Progenitor cell of endocrine pancreas (in vitro differentiated cells): ENCODE measurements at places on chromosomes 6 and 20. TPM values are rescaled to one million over a fixed set of nuclear protein-coding genes. Genes with fewer than 3 reads are reported as not detected.

- no peak for DNase-seq
- peak overlapping the region; percentile 90 for H3K27ac ChIP-seq
- peak overlapping the region; percentile 100 for H3K4me3 ChIP-seq
- peaks cover 41% of the 10 kb centered on the region for H3K4me1 ChIP-seq
- H3K27me3 ChIP-seq = no peaks in the 10 kb centered on the region
These were observed 4.2 kb downstream of the SRSF3 start for GRCh38 chr6:36598326-36598725.

DNA sequence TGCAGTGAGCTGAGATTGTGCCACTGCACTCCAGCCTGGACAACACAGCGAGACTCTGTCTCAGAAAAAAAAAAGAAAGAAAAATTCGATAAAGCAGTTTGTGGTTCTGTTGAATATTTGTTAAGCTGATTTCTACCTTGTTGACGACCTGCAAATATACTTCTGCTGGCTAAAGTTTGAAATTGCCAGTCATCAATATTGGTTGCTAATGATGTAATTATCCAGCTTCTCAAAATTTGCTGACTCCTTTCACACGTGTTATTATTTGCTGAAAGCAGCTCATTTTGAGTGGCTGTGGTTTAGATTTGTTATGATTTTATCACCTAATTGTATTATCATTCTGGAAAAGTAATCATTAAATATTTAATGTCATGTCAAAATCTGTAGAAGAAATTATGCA, 774.3 kb downstream of the QKI start:
- H3K36me3 ChIP-seq = no peaks in the 10 kb centered on the region
- H3K27ac ChIP-seq = no peak overlapping the region
- no peaks in the 10 kb centered on the region for H3K27me3 ChIP-seq
- no peak overlapping the region for H3K4me3 ChIP-seq
- peaks cover 12% of the 10 kb centered on the region for H3K4me1 ChIP-seq
- no peak for DNase-seq

DNA sequence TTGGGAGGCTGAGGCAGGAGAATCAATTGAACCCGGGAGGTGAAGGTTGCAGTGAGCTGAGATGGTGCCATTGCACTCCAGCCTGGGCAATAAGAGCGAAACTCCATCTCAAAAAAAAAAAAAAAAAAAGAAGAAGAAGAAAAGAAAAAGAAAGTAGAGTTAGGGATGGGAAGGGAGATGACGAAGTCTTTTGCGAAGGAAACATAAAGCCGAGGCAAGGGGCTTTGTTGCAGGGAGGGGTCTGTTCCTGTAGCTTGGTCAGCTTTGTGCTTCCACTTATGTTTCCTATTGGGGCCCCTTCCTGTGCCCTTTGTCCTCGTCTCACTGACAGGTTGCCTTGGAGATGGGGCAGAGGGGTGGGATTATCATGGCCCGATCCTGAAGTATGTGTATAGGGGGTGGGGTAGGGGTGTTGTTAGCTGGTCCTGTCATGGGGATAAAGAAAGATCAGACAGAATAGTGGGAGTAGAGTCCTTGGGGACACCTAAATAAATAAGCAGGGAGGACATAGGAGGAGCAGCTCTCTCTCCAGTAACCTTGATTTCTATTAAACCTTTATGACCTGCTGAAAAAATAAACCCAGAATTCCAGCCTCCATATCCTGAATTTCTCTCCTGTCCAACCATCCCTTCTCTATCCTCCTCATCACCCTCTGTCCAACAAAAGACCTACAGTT, 1.1 kb upstream of the CLIC1 start:
- DNase-seq = no peak
- peaks cover 10% of the 10 kb centered on the region for H3K36me3 ChIP-seq
- H3K27me3 ChIP-seq = no peaks in the 10 kb centered on the region
- H3K27ac ChIP-seq = peak overlapping the region; percentile 98

DNA sequence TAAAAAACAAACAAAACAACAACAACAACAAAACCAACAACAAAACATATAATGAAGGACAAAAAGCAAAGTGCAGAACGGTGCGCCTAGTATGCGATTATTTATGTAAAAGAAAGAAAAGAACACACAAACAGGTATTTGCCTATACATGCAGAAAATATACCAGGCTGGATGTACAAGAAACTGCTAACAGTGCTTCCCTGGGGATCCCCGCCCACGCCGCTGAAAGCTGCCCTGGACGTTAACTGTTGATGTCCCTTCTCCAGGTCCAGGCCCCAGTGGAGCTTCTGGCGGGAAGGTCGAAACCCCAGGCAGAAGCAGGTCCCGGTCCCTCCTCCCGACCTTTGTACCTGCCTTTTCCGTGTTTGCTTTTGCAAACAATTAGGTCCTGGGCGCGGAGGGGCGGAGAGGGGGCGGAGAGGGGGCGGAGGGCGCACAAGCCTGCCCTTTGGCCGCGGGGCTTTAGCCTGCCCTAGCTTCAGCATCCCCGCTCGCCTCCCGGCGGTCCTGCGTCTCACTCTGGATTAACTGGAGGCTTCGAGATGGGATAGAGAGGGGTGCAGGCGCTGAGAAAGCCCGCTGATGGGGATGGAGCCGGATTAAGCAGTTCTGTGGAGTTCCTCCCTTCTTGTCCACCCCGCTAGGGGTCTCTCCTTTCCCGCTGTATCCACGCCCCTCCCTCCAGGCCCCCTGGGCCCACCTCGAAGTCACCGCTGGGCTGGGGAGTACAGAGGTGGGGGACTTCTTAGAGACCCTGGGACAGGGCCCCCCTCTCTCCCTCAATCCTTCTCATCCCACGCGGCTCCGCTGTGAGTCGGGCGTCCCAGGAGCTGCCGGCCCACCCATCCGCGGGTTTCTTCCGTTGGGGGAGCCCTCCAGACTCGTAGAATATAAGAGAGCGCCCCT, 8.2 kb upstream of the AHCY start:
- no peaks in the 10 kb centered on the region for H3K36me3 ChIP-seq
- peaks cover 23% of the 10 kb centered on the region for H3K4me1 ChIP-seq
- H3K4me3 ChIP-seq = peak overlapping the region; percentile 56
- H3K27ac ChIP-seq = peak overlapping the region; percentile 81

- peaks cover 17% of the 10 kb centered on the region for H3K27me3 ChIP-seq
- H3K4me3 ChIP-seq = no peak overlapping the region
- no peaks in the 10 kb centered on the region for H3K4me1 ChIP-seq
- no peaks in the 10 kb centered on the region for H3K36me3 ChIP-seq
- DNase-seq = no peak
These were observed 96.2 kb downstream of the THBS2 start for GRCh38 chr6:169157197-169158148.

GRCh38 chr6:31545291-31545690, 1.1 kb downstream of the ATP6V1G2 start:
- no peak for DNase-seq
- no peak overlapping the region for H3K27ac ChIP-seq
- peaks cover 9% of the 10 kb centered on the region for H3K36me3 ChIP-seq
- no peaks in the 10 kb centered on the region for H3K27me3 ChIP-seq
- H3K4me1 ChIP-seq = peaks cover 26% of the 10 kb centered on the region
- H3K4me3 ChIP-seq = no peak overlapping the region

GRCh38 chr6:6515691-6516607, 72.6 kb upstream of the LY86 start:
- H3K36me3 ChIP-seq = no peaks in the 10 kb centered on the region
- no peaks in the 10 kb centered on the region for H3K4me1 ChIP-seq
- H3K27me3 ChIP-seq = peaks cover 23% of the 10 kb centered on the region

- H3K27me3 ChIP-seq = peaks cover 2% of the 10 kb centered on the region
- no peak overlapping the region for H3K4me3 ChIP-seq
- H3K27ac ChIP-seq = no peak overlapping the region
- H3K36me3 ChIP-seq = no peaks in the 10 kb centered on the region
- DNase-seq = no peak
These were observed 53.0 kb downstream of the FARS2 start for GRCh38 chr6:5314191-5314865.

DNA sequence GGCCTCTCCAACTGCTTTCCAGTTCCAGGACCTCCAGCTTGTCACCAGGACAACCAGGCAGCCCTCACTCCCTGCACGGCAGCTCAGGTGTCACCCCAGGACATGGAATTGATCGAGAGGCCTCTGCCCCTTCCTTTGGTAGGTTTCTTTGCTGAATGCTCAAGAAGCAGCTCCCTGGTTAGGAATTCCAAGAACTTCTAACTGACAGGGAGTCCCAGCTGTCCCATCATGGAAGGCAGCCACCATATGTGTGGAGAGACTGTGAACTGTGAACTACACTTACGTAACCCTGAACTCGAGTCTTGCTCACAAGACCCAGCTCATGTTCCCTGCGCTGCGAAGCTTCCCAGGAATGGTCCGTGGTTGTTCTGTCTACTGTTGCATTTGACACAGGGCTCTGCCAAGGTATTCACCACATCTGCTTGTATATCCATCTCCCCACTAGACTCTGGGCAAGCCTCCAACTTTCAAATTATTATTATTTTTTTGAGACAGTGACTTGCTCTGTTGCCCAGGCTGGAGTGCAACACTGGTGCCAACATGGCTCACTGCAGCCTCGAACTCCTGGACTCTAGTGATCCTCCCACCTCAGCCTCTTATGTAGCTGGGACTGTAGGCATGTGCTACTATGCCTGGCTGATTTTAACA, 35.7 kb downstream of the MGME1 start:
- H3K36me3 ChIP-seq = peaks cover 2% of the 10 kb centered on the region
- H3K27ac ChIP-seq = peak overlapping the region; percentile 37
- H3K4me1 ChIP-seq = peaks cover 46% of the 10 kb centered on the region
- H3K4me3 ChIP-seq = no peak overlapping the region

- no peak overlapping the region for H3K4me3 ChIP-seq
- H3K36me3 ChIP-seq = no peaks in the 10 kb centered on the region
- H3K27me3 ChIP-seq = no peaks in the 10 kb centered on the region
- H3K27ac ChIP-seq = no peak overlapping the region
- no peak for DNase-seq
These were observed 150.7 kb upstream of the SGK1 start for GRCh38 chr6:134468633-134469032.

DNA sequence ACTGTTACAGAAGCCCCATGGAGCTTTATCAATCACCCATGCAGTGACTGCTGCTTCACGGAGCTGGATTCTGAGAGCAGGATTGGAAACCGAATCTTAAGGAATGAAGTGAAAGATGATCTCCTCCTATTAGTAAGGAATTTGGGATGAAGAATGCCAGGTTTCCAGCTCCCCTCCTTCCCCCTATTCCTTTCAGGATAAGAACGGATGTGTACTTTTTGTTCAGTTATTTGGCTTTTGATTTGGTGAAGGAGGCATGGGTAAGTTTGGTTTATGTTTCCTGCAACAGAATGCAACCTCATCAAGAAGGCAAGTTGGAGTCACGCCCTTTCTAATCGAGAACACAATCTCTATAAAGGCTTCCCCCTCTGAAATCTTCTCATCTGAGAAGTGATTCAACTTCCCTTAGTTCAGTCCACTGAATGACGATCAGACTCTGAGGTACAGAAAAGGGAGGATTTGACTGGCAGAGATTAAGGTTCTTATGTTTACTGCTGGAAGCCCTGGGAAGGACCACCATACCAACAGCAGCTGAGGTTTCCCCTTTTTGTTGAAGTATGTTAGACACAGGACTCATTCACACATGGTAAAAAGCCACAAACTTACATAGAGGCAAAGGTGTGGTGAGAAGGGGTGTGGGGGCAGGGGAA, 5.5 kb downstream of the ELMO2 start:
- no peak overlapping the region for H3K4me3 ChIP-seq
- no peak for DNase-seq
- peaks cover 5% of the 10 kb centered on the region for H3K36me3 ChIP-seq
- H3K27ac ChIP-seq = peak overlapping the region; percentile 46
- H3K27me3 ChIP-seq = no peaks in the 10 kb centered on the region

DNA sequence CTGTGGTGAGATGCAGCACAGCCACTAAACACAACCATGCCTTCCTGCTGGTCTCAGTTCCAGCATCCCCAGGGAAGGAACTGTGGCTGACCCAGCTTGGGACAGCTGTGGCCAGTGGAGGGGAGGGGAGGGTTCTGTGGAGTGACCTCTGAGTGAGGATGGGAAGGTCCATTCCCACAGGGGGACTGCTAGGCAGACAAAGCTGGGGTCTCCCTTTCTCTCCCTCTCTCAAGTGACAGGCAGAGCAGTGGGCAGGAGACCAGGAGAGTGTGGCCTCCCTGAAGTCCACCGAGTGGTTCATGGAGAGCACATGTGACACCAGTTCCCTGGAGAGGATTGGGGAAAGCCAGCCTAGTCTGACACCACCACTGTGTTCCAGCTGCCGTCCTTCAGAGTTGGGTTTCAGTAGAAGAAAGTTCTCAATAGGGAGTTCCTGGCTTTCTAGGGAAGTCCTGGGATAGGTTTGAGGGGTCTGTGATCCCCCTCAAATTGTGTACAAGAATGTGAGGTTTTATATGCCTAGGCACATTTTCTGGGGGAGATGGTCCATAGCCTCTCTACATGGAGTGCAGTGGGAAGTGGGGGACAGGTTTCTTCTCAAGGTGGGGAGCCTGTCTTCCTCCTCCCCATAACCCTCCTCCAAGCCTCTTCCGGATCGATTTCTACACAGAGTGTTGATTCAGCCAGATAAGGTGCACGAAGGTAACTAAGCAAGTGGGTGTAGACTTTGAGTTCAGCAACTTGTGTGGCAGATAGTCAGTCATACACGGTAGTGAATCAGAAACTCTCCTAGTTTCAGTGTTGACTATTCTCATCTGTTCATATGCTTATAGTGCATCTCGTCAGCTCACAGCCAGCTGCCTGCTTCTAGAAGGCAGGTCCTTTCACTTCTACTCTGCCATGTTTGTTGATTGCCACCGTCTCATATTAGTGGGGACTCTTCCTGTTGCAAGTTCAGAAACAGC, 18.9 kb downstream of the MANBAL start:
- peaks cover 51% of the 10 kb centered on the region for H3K4me1 ChIP-seq
- H3K27me3 ChIP-seq = no peaks in the 10 kb centered on the region
- peaks cover 16% of the 10 kb centered on the region for H3K36me3 ChIP-seq
- peak overlapping the region; percentile 90 for H3K27ac ChIP-seq
- DNase-seq = no peak
- H3K4me3 ChIP-seq = peak overlapping the region; percentile 35

- H3K27me3 ChIP-seq = no peaks in the 10 kb centered on the region
- no peak for DNase-seq
- no peak overlapping the region for H3K27ac ChIP-seq
- peaks cover 1% of the 10 kb centered on the region for H3K36me3 ChIP-seq
- H3K4me3 ChIP-seq = no peak overlapping the region
These were observed 51.3 kb upstream of the REV3L start for GRCh38 chr6:111534231-111534751.

The APOM gene
- total RNA-seq = 7.1 and 7.5 TPM in 2 replicates

The ECT2L gene
- total RNA-seq = not detected in 2 replicates

The GGTLC1 gene
- not detected in 2 replicates for total RNA-seq

The TRIM31 gene
- total RNA-seq = not detected in 2 replicates
